ENCODE measurements at places on chromosomes 11 and 22. TPM values are rescaled to one million over a fixed set of nuclear protein-coding genes. Genes with fewer than 3 reads are reported as not detected.

CECR2 gene
- 1.2 TPM for total RNA-seq

TSSK2 gene
- total RNA-seq, result not detected

CHRDL2 gene
- total RNA-seq, result not detected

THY1 gene
- not detected for total RNA-seq

RBM7 gene
- 59.9 TPM for total RNA-seq

CHRM1 gene
- not detected for total RNA-seq

YDJC gene
- total RNA-seq, result 21.5 TPM

CDC42EP2 gene
- 19.5 TPM for total RNA-seq

OR52I2 gene
- not detected for total RNA-seq

C11orf91 gene
- not detected for total RNA-seq

PGR gene
- 0.07 TPM for total RNA-seq
